Suppressor macrophage treated with lipopolysaccharide for 4 hours (primary cell): ENCODE measurements at places on chromosomes 7 and 10.

- DNase-seq: peak; percentile 31
These were observed 172.9 kb downstream of the TMEM26 start for GRCh38 chr10:61280303-61280702.

GRCh38 chr7:20665096-20665495, 49.6 kb downstream of the ABCB5 start:
- no peak for DNase-seq

DNA sequence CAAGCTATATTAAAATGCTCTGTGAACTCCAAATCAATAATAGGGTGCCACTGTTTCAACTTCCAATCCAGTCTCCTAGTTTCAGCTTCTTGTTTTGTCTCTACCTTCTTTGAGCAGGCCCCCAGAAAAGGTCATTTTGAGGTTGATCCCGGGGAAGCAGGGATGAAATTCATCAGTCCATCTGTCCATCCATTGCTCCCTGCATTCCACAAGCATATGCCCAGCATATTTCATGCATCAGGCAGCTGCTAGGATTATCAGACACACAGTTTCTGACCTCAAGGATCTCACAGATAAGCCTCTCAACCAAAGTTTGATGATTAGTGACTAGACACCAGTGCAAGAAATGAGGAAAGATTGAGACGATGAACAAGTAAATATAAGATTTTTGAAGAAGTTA, 186.6 kb upstream of the PDE1C start:
- no peak for DNase-seq

- peak; percentile 14 for DNase-seq
These were observed 936.6 kb downstream of the NRG3 start for GRCh38 chr10:82811621-82812020.

DNA sequence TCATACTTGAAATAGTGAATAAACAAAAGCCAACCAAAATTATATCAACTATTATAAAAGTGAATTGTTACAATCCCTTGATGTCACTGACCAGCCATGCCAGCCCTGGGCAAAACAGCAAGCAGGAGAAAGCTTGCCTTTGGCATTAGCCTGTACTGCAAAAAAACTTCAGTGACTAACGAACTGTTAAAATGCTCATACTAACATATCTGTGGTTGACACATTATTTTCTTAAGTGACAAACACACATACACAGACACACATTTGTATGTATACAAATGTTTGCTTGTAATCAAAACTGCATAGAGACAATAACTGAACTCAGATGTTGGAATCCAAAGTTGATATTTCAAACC, 29.5 kb downstream of the CHCHD3 start:
- DNase-seq: no peak

DNA sequence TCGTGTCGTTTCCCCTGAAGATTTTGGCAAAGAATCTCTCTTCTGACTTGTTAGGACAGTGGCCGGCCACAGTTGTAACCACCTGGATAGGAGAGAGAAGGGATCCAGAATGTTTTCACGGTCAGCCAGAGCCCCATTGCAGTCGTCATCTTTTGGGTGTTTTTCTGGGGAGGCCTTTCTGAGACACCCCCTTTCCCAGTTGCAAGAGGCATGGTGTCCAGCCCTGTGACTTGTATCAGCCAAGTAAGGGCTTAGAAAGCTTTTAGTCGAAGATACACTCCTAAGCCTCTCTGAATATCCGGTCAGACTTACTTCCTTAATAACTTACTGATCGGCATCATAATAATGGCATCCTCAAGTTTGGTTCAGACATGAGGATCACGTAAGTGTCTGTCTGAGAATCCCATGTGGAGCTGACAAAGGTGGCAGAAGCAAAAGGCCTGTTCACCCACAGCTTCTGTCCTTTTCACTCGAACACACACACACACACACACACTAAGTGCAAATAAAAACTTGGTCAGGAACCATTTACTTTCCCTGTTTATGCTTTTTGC, 435.7 kb upstream of the GALNT17 start:
- DNase-seq: no peak

- DNase-seq: no peak
These were observed 121.2 kb upstream of the AFAP1L2 start for GRCh38 chr10:114525368-114525949.

GRCh38 chr7:82414389-82414788, 29.2 kb downstream of the CACNA2D1 start:
- no peak for DNase-seq

DNA sequence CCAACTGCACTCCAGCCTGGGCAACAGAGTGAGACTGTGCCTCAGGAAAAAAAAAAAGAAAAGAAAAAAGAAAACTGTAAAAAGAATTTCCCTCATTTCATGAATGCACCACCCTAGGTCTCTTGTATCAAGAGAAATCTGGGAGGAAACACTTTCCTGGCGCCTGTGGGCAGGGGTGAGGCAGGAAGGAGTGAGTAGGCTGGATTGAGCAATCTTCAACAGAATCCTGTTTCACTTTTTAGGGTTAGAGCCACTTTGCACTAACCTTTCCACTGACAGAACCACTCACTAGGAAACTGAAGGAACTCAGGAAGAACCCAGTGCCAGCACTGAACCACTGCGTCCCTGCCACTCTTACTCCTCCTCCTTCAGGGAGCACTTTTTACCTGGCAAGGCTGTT, 282.1 kb downstream of the CCDC3 start:
- DNase-seq: peak; percentile 74

DNA sequence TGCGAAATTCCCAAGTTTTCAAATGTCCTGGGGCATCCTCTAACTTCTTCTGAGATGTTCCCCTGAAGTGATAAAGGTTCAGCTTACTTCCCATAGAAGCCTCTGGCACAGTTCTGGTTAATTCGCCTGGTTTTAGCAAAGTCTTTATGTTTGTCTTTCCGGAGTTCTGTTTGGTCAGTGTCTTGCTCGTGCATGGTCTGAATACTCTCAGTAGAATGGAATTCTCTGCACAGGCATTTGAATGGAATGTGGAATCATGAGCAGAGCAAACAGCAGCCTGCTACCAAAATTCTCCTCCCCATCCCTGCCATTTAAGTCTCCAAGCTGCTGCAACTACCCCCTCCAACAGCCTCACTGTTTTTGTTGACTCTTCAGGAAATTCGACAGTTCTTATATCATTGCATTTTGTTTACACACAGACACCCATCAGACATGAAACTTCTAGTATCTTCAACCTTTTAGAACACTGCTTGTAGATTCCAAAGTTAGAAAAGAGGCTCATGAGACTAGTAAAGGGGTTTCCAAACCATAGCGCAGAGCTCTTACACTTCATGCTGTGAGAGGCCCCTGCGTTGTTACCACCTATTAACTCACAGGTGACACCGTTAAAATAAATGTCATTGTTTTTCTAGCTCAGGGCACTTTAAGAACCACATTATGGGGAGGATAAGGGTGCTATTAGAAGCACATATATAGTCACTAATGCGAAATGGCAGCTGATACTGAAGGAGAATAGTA, 129.7 kb downstream of the PLCE1 start:
- DNase-seq: no peak

GRCh38 chr7:50474382-50475160, 24.4 kb upstream of the FIGNL1 start:
- peak; percentile 21 for DNase-seq

DNA sequence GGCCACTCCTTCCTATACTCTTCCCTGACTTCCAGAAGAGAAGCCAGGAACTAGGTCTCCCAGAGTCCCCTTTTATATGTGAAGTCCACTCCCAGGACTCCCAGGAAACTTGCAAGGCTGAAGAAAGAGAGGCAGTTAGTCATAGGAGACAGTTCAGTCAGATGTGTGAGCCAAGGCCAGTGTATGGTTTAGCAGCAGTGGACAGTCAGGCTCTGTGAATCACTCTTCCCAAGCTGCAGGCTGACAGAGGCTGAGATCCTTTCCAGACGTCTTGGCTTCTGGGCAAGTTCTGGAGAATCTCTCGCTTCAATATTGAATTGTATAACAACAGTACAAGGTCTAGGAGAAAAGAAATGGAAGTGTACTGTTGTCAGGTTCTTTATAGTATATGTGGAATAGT, 26.9 kb downstream of the BLVRA start:
- DNase-seq: peak; percentile 78

DNA sequence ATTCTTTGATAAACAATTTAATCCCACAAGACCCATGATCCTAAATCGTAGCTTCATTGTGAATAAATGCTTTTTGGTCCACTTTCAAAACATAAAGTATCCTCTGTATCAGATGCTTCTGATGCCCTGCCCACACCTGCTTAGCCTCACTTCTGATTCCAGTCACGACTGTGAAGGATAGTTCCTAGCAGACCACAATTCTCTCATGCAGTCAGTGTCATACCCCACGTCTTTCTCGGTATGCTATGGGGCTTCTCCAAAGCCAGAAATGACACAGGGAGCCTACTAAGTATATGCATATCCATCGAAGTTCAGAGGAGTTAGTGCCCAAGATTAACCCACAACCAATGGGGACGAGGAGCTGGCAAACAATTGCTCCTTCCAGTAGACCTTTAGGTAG, 27.6 kb upstream of the CTNNA3 start:
- no peak for DNase-seq

DNA sequence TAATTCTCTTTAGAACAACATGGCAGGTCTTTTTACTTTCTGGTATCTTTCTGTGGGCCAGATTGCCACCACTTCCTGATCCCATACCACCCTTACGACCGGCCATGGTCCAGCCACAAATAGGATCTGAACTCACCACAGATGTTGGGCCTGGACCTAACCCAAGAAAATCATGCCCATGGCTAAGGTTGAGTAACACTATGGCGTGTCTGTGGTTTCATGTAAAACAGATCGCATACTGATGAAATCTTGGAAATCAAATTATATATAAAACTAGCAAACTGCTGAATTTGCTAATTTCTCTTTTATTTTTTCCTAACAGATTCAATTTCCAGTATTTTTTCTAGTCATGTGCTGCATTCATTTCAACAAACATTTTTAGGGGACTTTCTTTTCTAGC, 77.2 kb downstream of the CH25H start:
- DNase-seq: peak; percentile 93

DNA sequence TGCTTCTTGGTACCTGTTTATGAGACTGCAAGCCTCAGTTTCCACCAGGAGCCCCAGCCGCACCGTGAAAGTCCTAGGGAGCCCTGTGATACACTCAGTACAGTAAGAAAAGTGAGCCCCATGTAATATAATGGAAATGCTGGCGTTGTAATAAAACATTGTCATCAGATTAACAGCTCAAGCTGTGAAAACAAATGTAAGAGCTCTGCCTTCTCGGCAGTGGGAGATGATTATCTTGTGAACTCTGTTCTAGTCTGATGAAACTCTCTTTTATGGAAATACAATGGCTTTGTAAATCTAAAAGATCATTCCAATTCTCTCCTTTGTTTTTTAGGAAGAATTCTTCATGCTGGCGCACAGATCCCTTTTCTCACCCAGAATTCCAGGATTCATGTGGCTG, 299.9 kb downstream of the ABCA13 start:
- DNase-seq: no peak

- no peak for DNase-seq
These were observed 19.6 kb downstream of the CAMK2B start for GRCh38 chr7:44305564-44306507.

- DNase-seq: no peak
These were observed 839 bp upstream of the HABP2 start for GRCh38 chr10:113552014-113552413.

DNA sequence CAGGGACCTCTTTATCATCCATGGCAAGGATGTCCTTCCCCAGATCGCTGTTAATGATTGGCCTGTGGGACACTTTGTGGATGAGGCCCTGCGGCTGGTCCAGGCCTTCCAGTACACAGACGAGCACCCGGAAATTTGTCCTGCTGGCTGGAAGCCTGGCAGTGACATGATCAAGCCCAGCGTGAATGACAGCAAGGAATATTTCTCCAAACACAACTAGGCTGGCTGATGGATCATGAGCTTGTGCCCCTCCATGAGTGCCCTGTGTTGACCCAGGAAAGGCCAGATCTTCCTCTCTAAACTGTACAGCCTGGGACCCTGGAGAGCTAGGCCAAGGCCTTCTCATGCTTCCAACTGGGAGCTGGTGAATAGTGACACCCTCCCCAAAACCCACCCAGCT, 124.1 kb downstream of the CUL2 start:
- no peak for DNase-seq

- DNase-seq: no peak
These were observed 30.6 kb downstream of the KLHL7 start for GRCh38 chr7:23136216-23136615.

DNA sequence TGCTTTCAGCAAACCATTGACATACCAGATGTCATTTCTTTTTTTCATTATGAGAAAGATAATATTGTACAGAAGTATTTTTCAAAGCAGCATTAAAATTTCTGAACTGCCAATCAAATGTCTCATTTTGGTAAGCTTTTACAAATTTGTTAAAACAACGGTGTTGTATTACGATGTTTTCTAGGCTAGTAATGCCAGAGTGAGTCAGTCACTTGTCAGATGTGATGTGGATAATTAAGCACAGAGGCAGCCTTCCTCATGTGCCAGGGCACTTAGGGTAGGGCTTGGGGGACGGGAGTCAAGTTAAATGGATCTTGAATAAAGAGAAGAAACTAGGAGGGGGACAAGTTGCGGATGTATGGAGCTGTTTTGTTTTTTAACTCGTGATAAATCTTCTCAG, 10.1 kb downstream of the PSTK start:
- DNase-seq: no peak
